ENCODE measurements at places on chromosomes 5 and 9.

DNA sequence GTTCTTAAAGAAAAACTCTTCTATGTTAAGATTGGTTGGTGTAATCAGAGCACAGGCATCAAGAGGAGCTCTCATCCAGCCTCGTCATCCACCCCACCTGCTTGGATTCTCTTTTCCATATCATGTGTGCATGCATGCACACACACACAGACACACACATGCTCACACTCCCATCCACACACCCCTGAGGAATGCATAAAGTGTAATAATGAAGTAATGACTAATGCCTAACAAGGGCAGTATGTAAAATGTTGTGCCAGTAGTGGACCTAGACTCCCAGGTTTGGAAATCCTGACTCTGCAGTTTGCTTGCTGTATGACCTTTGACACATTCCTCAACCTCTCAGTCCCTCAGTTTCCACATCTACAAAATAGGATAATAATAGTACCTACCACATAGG lies 280.0 kb upstream of the ANKRD55 start:
- no peak for DNase-seq

DNA sequence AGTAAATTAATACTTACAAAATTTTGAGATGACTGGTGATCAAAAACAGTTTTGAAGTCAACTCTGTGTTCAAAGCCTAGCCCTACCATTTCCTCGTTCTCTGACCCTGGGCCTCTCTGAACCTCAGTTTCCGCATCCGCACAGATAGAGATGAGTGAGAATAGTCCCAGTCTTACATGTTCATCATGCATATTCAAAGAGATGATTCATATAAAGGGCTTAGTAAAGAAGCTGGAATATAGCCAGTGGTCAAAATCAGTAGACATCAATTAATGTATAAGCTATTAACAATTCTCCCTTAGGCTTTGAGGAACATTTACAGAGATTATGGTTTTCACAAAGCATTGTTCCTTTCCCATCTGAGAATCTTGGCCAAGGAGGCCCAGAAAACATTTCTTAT lies 250.6 kb downstream of the SPOCK1 start:
- DNase-seq, result no peak

GRCh38 chr9:477193-477592 lies 262.5 kb downstream of the DOCK8 start:
- DNase-seq, result no peak

DNA sequence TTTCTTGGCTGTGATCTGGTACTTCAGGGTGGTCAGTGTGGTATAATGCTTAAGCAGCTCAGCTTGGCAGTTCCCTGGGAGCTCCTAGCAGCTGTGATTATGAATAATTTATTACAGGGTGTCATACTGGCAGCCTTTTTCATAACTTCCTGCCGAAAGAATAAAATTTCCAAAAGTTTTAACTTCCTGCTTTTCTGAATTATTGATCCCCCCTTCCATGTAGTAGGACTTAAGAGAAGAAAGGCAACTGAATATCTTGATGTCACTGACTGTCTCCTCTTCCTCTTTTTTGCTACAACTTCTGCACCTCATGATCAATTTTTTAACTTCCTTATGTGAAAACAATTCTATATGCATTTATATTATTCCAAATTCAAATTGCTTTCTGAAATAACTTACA lies 74.3 kb upstream of the SPEF2 start:
- DNase-seq, result no peak

DNA sequence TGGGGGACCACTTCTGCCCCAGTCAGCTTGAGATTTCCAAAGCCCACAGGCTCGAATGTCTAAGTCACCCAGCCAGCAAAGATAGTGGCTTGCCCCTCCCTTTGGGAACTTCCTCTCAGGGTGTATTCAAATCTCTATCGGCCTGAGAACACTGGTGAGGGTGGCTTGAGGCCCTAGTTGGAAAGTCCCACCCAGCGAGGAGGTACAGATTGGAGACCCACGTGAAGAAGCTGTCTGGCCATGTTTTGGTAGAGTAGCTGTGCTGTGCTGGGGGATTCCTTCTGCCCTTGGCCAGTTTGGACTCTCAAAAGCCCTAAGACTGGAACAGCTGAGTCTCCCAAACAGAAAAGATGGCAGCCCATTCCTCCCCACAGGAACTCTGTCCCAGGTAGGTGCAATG lies 172.7 kb upstream of the RIOK2 start:
- DNase-seq, result no peak

Data from stimulated activated CD4-positive, alpha-beta T cell treated with anti-CD3 and anti-CD28 coated beads, Interleukin-1b, Interleukin-23, amount 100 ng/mL, for 4 hours (primary cell).